ENCODE measurements at places on chromosomes 7 and 10.
A peak's percentile ranks its signal among the peaks of the same experiment; 100 is the strongest.

DNA sequence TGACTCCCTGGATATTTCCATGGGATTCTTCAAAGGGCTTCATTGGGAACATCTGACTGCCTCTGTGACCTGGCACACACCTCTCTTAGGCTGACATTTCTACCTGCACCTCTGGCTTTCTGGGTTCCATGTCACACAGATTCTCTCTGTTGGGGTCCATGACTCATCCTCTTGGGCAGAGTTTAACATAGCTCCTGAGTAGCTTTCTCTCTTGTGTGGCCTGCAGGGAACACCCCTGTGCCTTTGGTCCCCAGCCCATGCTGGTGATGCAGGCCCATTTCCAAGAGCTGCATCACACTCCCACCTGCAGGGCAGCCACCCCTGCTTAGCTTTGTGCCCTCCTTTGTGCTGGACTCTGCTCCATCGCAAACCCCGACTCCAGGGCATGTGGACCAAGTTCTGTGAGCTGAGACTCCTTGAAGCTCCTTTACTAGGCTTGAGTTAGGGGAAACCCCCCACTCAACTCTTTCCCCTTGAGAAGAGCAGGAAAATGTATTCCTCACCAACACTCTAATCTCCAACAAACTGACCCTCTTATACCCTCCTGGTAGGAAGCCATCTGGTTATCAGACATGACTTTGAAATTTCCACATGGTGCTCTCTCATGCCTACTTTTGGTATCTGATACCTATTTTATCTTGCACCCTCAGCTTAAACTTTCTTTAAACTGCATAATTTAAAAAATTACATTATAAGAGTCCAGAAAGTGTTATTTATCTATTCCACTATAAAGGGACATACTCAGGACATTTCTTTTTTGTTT, 93.3 kb downstream of the ZNF777 start:
- DNase-seq = no peak

DNA sequence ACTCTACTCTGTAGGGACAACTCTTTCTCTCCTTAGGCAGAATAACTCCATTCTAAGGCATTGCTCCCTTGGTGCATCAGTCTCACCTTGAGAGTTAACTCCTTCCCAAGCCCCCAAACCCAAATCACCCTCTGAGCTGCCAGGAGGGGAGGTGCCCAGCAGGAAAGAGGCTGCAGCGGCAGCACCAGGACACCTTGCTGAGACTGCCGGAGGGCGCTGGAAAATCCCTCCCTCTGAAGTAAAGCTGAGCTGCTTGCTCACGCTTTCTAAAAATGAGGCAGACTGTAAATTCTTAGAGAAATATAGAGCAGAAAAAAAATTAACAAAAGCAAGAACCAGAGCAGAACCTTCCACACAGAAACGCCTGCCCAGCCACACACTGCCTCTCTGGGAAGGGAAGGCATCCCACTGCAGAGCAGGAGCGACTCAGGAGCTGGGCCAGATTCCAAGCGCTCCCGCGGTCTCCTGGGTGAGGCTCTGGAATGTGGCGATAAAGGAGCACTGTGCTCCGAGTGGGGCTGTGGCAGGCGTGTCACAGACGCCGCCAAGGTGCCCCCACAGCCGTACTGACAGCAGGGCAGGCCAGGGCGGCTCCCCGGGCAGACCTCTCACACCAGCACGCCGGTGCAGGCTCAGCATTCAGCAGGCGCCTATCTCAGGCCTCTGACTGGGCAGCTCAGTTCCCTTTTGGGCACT, 202.1 kb downstream of the TNS3 start:
- DNase-seq = peak; percentile 84

DNA sequence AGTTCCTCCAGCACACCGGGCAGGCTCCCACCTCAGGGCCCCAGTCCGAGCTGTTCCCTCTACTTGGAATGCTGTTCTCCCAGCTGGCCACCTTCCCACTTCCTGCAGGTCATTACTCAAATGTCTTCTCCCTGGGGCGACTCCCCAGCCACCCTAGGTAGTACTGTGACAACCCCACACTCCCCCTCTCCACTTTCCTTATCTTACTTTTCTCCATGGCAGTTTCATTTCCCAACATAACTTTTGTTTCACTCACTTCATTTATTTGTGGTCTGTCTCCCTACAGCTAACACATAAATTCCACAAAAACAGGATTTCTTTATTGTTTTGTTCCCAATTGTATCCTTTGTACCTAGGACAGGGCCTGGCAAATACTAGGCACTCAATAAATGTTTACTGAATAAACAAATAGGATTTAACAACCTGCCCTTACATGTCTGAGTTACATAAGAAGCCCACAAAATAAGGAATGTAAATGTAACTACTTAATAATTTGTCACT, 76.5 kb downstream of the JAZF1 start:
- peak; percentile 19 for DNase-seq

GRCh38 chr10:43057231-43057711, 19.6 kb upstream of the RET start:
- no peak for DNase-seq

DNA sequence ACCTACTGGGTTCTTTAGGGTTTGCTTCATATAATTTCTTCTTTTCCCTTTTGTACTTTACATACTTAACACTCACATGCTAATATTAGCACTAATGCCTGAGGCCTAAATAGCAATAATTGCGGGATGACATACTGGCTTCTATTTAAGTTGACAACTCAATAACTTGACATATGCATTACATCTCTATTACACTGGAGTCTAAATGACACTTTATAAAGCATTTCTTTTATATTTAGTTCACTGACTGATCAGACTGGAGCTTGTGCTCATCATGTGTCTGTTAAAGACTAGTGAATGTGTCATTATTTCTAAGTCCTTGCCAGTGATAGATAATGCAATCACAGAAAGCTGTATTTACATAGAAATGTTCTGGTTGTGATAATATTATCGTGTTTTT, 472.1 kb upstream of the SEMA3A start:
- no peak for DNase-seq

DNA sequence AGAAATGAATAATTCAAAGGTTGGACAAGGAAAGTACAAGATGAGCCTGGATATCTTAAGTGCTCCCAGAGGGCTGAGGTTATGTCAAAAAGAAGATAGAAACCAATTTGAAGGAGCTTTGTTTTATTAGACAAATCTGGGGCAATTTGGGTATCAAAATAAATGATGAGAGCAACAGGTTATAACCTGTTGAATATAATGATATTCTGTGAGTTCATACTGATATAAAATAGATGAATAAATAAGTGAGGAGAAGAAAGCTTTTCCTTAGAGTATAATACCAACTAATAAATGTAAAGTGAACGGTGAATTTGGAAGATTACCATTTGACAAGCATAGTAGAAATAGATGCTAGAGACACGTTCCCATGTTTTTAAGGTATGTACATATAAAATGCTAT, 544.2 kb upstream of the ANKRD30A start:
- DNase-seq = no peak

DNA sequence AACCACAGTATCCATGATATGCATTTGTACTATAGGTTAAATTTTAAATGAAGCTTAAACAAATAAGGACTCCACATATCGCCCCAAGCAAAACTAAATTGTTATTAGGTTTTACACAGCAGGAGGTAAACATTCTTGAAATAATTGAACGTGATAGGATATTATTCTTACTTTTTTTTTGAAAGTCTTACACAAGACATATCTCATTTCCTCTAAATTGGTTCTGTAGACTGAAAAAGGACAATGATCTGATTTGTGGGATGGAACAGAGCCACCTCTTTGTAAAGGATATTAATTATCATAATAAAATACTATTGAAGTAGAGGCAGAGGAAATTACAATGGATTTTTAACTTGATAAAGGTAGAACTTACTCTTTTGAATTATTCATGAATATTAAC, 155.1 kb upstream of the SEMA3D start:
- no peak for DNase-seq

DNA sequence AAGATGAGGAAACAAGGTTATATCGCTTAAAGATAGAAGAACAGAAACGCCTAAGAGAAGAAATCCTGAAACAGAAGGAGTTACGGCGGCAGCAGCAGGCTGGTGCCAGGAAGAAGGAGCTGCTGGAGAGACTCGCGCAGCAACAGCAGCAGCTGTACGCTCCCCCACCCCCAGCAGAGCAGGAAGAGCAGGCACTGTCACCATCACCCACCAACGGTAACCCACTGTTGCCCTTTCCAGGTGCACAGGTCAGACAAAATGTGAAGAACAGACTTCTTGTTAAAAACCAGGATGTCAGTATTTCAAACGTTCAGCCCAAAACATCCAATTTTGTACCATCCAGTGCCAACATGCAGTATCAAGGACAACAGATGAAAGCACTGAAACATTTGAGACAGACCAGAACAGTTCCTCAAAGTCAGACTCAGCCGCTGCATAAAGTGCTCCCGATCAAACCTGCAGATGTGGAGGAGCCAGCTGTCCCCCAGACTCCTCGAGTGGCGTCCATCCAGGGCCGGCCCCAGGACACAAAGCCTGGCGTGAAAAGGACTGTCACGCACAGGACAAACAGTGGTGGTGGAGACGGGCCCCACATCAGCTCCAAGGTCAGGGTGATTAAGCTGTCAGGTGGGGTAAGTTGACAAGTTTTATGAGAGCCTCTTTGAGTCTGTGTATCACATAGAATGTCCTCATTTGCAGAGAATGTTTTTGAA, 67.1 kb downstream of the SHH start:
- DNase-seq = no peak

DNA sequence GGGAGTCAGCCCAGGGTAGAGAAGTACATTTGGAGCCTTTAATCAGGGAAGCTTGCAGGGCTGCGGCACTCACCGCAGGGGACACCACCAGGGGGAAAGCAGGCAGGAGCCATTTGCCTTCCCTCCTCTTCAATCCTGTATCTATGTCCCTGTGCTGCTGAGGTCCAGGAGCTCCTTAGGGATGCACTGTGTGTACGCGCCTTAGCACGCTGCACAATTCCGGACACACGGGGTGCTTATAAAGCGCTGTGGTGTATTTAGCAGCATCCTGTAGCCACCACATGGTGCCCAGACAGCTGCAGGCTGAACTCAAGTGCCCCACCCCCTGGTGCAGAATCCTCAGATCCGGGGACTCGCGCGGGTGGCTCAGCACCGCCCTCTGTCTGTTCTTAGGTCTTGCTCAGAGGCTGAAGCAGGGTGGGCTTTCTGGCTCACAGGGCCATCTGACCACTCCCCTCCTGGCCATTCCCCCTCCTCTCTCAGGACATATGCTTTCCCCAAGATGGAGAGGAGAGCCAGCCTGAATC, 421.4 kb downstream of the SDK1 start:
- DNase-seq = peak; percentile 2

GRCh38 chr7:27875061-27875460, 135.1 kb downstream of the TAX1BP1 start:
- no peak for DNase-seq

- DNase-seq = no peak
Measured at GRCh38 chr10:34811126-34811967, 3.7 kb downstream of the PARD3 start.

DNA sequence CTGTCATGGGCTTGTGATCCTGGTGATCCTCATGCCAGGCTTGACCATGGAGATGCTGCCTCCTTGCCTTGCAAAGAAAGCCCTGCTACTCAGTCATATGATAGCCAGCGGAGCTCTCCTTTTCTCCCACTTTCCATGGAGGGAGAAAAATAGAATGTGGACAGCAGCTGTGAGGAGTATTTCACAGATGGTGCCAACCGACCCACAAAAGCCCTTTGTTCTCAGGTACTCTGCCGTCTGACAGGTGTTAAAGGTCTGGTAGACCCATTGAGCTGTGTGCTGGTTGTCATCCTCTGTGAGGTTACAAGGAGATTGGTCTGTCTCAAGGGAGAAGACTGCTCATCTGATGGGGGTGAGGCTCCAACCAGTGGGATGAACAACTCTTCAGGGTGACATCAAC, 29.5 kb upstream of the COBL start:
- no peak for DNase-seq

- DNase-seq = no peak
Measured at GRCh38 chr7:122344303-122344620, 39.7 kb upstream of the FEZF1 start.

- peak; percentile 22 for DNase-seq
Measured at GRCh38 chr10:7872041-7872442, 53.7 kb downstream of the TAF3 start.

- DNase-seq = no peak
Measured at GRCh38 chr10:16599662-16600061, 78.0 kb upstream of the C1QL3 start.

- DNase-seq = no peak
Measured at GRCh38 chr10:20303453-20304152, 487.4 kb downstream of the PLXDC2 start.

GRCh38 chr7:55657654-55658053, 85.4 kb upstream of the VOPP1 start:
- no peak for DNase-seq

- DNase-seq = peak; percentile 16
Measured at GRCh38 chr7:134548877-134549276, at the start of gene AKR1B15. TSS of gene AKR1B15 (plus strand) at chr7:134549110. CDS start at chr7:134564620, 15,510 bp downstream.

DNA sequence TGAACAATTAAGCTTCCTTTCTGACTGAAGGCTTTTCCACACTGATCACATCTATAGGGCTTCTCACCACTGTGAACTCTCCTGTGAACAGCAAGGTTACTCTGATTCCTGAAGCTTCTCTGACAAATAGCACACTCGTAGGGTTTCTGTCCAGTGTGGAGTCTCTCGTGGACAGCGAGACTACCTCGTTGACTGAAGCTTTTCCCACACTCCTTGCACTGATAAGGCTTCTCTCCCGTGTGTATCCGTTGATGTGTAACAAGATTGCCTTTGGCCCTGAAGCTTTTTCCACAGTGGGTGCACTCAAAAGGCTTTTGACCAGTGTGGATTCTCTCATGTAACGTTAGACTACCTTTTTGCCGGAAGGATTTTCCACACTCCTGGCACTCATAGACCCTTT, 4.4 kb downstream of the ZNF32 start:
- peak; percentile 34 for DNase-seq

DNA sequence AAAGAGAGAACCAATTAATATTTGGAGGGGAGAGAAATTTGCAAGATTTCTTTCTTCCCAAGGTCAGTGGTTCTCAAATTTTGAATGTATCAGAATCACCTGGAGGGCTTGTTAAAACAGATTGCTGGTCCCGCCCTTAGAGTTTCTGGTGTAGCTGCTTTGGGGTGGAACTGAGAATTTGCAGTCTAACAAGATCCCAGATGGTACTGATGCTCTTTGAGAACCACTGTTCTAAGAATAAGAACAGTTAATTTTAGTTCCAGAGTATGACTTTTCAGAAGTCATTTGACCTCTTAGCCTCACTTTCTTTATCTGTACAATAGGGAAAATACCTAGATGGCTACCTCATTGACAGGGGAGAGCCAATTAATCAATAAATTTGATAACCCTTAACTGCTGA, 161.6 kb downstream of the PRKG1 start:
- DNase-seq = no peak

GRCh38 chr10:19252531-19252930, 203.9 kb downstream of the MALRD1 start:
- peak; percentile 1 for DNase-seq

GRCh38 chr10:75043256-75044131, 68.0 kb upstream of the SAMD8 start:
- DNase-seq = no peak

GRCh38 chr10:124802313-124802675, 675 bp downstream of the ABRAXAS2 start:
- no peak for DNase-seq

Measured in fibroblast of skin of right biceps (primary cell).